Endothelial cell of umbilical vein (primary cell): ENCODE measurements at places on chromosomes 13 and 19. TPM values are rescaled to one million over a fixed set of nuclear protein-coding genes. Genes with fewer than 3 reads are reported as not detected.

DNA sequence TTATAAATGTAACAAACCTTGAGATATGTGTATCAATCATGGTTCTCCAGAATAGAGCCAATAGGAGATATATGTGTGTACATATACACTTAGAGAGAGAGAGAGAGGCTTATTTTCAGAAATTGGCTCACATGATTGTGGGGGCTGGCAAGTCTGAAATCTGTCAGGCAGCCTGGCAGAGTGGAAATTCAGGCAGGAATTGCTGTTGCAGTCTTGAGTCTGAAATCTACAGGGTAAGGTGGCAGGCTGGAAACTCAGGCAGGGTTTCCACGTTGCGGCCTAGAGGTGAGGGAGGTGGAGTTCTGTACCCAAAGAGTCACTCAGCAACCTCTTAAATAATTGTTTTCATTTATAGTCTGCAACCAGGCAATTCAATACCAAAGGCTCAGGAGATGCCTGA, 218.4 kb downstream of the B3GLCT start:
- H3K36me3 ChIP-seq = no peaks in the 10 kb centered on the region
- H3K27me3 ChIP-seq = peaks cover 12% of the 10 kb centered on the region
- H3K4me3 ChIP-seq = no peak overlapping the region
- no peak overlapping the region for H3K27ac ChIP-seq

DNA sequence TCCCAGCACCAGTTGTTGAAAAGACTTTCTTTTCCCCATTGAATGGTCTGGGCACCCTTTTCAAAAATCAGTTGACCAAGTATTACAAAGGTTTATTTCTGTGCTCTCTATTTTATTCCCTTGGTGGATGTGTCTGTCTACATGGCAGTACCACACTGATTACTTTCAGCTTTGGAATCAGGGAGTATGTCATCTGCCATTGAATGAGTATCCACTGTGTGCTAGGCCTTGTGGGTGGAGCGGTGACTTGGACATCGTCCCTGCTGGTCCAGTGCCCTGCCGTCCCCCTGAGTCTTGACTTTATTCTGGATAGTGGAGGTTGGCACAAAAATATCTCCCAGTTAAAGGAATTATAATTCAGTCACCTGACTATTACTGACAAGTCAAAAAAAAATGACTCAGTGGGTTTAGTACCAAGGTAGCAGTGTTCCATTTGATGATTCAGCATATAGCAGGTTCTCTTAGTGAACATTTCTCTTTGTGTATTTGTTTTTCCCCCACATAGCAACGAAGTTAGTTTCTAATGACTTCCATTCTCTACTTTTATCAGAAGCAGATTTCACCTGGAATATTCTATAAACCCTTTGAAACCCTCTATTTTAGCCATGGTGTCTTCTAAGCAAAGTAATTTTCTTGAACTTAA, 3.9 kb downstream of the UPF3A start:
- no peaks in the 10 kb centered on the region for H3K27me3 ChIP-seq
- H3K4me1 ChIP-seq = peaks cover 9% of the 10 kb centered on the region
- peaks cover 14% of the 10 kb centered on the region for H3K36me3 ChIP-seq
- no peak overlapping the region for H3K27ac ChIP-seq

- H3K36me3 ChIP-seq = no peaks in the 10 kb centered on the region
- H3K27ac ChIP-seq = no peak overlapping the region
- no peak overlapping the region for H3K4me3 ChIP-seq
- H3K27me3 ChIP-seq = no peaks in the 10 kb centered on the region
Measured at GRCh38 chr13:91017031-91017668, 330.3 kb upstream of the MIR17HG start.

DNA sequence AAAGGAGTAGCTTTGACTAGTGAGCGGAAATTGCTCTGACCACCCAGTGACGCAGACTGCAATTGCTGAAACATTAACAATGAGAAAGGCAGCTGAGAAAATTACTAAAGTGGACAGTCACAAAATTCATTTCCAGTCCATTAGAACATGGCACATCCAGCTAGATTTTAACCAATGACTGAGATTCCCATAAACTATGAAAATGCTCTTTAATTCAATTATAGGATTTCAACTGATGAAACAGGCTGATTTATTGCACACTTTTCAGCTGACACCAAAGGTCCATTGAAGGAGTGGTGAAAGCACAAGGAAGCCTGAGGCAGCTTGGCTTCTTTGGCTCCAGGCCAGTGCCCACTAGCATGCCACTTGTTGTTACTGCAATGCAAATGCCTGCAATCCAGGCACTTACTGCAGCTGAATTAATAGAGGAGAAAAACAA, 933.4 kb downstream of the SLITRK6 start:
- H3K27me3 ChIP-seq = no peaks in the 10 kb centered on the region
- no peak overlapping the region for H3K27ac ChIP-seq
- no peaks in the 10 kb centered on the region for H3K36me3 ChIP-seq

DNA sequence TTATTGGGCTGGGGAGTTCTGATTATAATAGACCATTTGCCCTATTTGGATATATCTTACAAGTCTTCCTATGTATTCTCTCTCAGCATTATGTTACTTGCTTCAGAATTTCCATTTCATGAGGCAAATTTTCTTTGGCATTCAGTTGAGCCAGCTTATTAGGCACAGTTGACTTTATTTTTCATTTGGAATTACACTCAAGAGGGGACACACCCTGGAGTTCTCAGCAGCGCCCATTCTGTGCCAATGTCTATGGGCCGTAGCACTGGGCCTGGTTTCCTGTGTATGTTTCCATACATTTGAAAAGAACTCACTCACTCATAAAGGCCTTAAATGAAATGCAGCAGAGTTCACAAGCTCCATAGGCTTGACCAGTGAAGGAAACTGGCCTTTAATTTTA, 138.5 kb downstream of the KLF12 start:
- DNase-seq = no peak
- H3K27me3 ChIP-seq = no peaks in the 10 kb centered on the region
- no peak overlapping the region for H3K4me3 ChIP-seq
- no peak overlapping the region for H3K27ac ChIP-seq
- no peaks in the 10 kb centered on the region for H3K36me3 ChIP-seq

- H3K4me1 ChIP-seq = peaks cover 36% of the 10 kb centered on the region
- DNase-seq = no peak
- H3K36me3 ChIP-seq = peaks cover 17% of the 10 kb centered on the region
Measured at GRCh38 chr19:2236064-2236313, 140 bp downstream of the PLEKHJ1 start.

GRCh38 chr19:2636141-2636896, 66.2 kb downstream of the GNG7 start:
- no peak overlapping the region for H3K4me3 ChIP-seq
- H3K27ac ChIP-seq = no peak overlapping the region
- no peak for DNase-seq
- no peaks in the 10 kb centered on the region for H3K36me3 ChIP-seq
- no peaks in the 10 kb centered on the region for H3K27me3 ChIP-seq

DNA sequence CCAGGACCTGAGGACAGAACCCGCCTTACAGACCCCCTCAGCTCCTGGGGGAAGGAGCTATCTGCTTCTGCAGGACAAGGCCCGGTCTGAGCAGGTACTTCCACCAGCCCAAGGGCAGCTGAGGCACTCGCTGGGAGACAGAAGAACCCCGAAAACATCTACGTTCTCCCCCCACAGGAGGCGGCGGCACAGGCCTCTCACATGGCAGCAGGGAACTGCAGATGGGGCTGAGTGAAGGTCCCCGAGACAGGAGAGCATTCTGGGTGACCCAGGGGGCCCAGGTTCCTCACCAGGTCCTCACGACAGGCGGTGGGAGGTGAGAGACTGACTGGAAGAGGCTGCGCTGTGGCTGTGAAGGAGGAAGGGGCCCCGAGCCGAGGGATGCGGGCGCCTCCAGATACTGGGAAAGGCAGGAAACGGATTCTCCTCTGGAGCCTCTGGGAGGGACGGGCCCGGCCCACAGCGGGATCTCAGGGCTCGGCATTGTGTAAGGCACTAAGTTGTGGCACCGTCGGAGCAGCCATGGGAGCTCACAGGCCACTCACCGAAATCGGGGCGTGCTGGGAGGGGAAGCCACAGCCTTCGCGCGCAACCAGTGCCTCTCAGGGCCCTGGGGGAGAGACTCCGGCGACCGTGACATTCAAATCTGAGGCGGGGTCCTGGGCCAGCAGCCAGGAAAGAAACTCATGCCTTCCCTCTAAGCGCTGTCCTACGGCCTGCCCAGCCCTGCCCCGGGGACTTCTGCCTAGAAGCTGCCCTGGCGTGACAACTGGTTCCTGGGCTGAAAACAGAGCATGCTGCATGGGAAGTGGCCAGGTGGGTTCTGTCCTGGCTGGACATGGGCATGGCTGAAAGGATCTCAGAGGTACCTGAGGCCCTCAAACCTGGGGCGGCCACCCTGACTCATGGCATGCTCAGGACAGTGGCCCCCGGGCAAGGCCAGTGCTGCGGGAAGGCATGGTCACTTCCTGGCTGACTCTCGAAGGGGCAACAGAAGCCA, 14.0 kb downstream of the RPL36 start:
- H3K4me1 ChIP-seq = peaks cover 2% of the 10 kb centered on the region
- H3K36me3 ChIP-seq = peaks cover 38% of the 10 kb centered on the region
- DNase-seq = no peak
- no peak overlapping the region for H3K4me3 ChIP-seq
- H3K27ac ChIP-seq = no peak overlapping the region

GRCh38 chr13:76132532-76132931, 496.4 kb downstream of the LMO7 start:
- no peak overlapping the region for H3K27ac ChIP-seq
- DNase-seq = no peak
- no peaks in the 10 kb centered on the region for H3K36me3 ChIP-seq
- no peak overlapping the region for H3K4me3 ChIP-seq
- H3K4me1 ChIP-seq = no peaks in the 10 kb centered on the region

DNA sequence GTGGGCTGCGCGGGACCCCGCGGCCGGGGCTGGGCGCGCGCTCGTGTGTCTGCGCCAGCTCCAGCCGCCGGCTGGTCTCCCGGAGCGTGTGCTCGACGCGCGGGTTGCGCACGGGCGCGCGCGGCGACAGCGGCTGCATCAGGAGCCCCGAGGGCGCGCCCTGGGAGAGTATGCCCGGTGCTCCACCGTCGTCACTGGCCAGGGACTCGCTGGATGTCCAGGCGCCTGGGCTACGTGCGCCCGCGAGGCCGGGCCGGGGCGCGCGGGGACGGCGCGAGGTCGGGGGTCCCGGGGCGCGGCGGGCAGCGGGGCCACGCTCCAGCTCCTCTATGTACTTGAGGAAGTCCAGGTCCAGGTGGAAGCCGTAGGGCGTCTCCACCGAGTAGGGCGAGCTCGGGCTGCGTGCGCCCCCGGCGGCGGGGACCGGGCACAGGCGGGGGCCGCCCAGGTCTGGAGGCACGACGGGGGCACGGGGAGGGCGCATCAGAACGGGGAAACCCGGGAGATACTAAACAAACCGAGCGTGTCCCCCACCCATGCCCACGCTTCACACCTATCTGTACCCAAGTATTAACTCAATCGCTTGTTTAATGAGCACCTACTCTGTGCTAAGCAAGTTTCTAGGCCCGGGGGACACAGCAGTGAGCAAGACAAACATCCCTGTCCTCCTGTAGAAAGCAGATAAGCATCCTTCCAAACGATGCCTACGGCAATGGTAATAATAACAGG, 7.6 kb downstream of the KANK3 start:
- peaks cover 3% of the 10 kb centered on the region for H3K36me3 ChIP-seq
- H3K27me3 ChIP-seq = no peaks in the 10 kb centered on the region
- H3K27ac ChIP-seq = no peak overlapping the region
- no peak for DNase-seq

DNA sequence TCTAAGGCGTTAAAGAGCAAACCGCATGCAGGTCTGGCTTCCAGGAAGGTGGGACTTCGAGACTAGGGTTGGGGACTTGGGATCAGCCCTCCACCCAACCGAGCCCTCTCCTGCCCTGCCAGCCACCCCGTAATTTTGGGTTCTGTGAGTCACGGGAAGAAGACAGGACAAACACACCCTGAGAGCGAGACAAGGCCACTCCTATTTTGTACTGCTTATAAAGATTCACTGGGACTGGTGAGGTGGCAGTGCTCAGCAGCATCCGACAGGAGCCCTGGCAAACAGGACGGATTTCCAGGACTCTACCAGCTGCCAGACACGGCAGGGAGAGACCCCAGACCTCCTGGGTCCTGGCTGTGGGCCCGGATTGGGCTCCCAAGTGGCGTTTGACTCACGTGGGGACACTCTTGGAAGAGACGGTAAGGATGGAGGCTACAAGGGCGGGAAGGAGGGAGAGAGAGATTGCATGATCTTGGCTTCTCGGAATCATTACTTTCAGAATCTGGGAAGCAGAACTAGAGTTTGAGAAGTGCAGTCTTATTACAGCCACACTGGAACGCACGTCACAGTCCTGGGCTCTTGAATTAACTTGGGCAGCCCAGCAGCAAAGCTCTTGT, at the start of gene C5AR2:
Gene C5AR2, plus strand, starts transcription at position 245 of the 617 bp plus-strand sequence. CDS start 8,625 bp downstream, outside the sequence.
- H3K27me3 ChIP-seq = no peaks in the 10 kb centered on the region
- no peak within 1 kb of the TSS for H3K27ac ChIP-seq
- no peak within 1 kb of the TSS for H3K4me3 ChIP-seq

GRCh38 chr13:100506154-100506553, 82.4 kb downstream of the GGACT start:
- H3K27ac ChIP-seq = no peak overlapping the region
- DNase-seq = no peak
- no peak overlapping the region for H3K4me3 ChIP-seq
- no peaks in the 10 kb centered on the region for H3K36me3 ChIP-seq

DNA sequence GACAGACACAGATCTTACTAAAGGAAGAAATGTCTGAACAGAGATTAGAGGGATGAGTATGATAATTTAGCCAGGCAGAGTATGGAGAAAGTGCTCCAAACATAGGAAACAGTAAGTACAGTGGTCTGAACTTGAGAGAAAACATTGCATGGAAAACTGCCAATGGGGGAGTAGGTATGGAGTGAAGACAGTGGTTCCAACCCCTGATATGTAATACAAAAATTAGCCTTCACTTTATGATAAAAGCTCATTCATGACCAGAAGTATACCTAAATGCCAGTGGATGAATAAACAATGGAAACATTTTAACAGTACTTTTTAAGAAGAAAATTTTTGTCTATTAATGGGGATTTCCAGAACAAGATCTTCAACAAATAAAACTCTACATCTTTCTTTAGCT, 334.0 kb downstream of the DIAPH3 start:
- H3K27me3 ChIP-seq = no peaks in the 10 kb centered on the region
- H3K4me3 ChIP-seq = no peak overlapping the region
- H3K36me3 ChIP-seq = no peaks in the 10 kb centered on the region
- no peak for DNase-seq

DNA sequence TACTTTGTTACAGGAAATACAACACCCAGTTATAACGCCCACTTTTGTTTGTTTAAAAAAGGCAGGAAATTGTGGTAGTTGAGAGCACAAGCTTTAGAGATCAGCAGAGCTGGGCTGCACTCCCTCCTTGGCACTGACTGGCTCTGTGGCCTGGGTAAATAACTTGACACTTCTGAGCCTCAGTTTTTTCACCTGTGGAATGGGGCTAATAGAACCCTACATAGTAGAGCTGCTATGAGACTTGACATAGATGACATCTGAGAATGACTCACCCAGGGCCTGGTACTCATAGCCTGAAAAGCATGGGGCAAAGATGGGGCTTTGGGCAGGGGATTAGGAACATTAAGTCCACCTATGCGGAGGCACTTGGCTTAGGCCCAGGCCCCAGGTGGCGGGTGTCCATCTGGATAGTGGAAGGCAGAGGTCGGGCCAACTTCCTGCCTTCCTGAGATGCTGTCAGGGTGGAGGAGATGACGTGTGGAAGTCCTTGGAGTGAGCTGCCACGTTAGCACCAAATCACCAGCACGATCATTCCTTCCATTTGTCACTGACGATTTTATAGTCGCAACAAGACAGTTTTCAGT, 159.1 kb downstream of the KATNAL1 start:
- no peaks in the 10 kb centered on the region for H3K36me3 ChIP-seq
- no peaks in the 10 kb centered on the region for H3K27me3 ChIP-seq
- DNase-seq = no peak
- no peak overlapping the region for H3K27ac ChIP-seq

CCDC194 gene
- polyA plus RNA-seq = 0.11 and 0.12 TPM in 2 replicates

USE1 gene
- 27.6 and 29.8 TPM in 2 replicates for polyA plus RNA-seq

VSIG10L gene
- 0.77 and 0.94 TPM in 2 replicates for polyA plus RNA-seq

ZC3H13 gene
- polyA plus RNA-seq = 2.5 and 3.8 TPM in 2 replicates
